Glutamatergic neuron (in vitro differentiated cells): ENCODE measurements at places on chromosomes 4 and X. TPM values are rescaled to one million over a fixed set of nuclear protein-coding genes. Genes with fewer than 3 reads are reported as not detected.

DNA sequence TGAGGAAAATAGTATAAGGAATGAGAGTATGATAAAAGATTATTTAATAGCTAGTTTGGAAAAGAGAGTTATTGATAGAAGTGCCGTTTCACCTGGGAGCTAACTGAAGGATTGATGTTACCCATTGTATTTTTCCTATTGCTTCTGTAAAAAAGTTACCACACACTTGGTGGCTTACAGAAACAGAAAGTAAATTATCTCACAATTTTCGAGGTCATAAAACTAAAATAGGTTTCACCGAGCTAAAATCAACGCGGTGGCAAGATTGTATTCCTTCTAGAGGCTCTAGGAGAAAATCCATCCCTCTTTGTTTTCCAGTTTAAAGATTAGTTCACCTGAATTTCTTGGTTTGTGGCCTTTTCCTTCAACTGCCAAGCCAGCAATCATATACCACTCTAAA lies 11.1 kb upstream of the TRAM1L1 start:
- no peak overlapping the region for H3K4me3 ChIP-seq
- no peaks in the 10 kb centered on the region for H3K36me3 ChIP-seq
- H3K27ac ChIP-seq = no peak overlapping the region
- peaks cover 4% of the 10 kb centered on the region for H3K4me1 ChIP-seq

The SPANXN4 gene
- not detected for total RNA-seq

The FGFBP2 gene
- total RNA-seq = not detected

- no peaks in the 10 kb centered on the region for H3K36me3 ChIP-seq
- no peak overlapping the region for H3K27ac ChIP-seq
- DNase-seq = no peak
- no peaks in the 10 kb centered on the region for H3K27me3 ChIP-seq
- peaks cover 8% of the 10 kb centered on the region for H3K4me1 ChIP-seq
- H3K4me3 ChIP-seq = no peak overlapping the region
These were observed 59.4 kb upstream of the PLAC1 start for GRCh38 chrX:134717698-134718097.

The DAPP1 gene
- not detected for total RNA-seq

The FGFR3 gene
- 11.3 TPM for total RNA-seq

DNA sequence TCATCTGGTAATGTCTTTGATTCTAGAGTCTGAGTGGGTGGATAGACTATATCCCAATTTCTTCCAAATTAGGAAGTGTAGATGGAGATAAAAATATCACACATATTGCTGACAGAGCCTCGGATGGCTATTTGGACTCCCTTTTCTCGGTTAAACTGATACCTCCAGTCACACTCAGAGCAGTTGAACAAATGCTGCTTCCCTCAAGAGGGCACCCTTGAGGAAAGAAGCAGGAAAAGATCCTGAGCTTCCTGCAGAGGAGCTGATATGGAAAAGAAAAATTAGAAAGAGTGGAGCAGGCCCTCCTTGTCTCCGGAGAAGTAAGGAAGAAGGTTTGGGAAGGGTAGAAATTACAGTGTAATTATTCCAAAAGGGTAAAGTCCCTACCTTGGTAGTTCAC lies 96.2 kb upstream of the CCSER1 start:
- peaks cover 18% of the 10 kb centered on the region for H3K4me1 ChIP-seq
- no peaks in the 10 kb centered on the region for H3K36me3 ChIP-seq
- H3K4me3 ChIP-seq = no peak overlapping the region
- no peak for DNase-seq
- no peaks in the 10 kb centered on the region for H3K27me3 ChIP-seq
- H3K27ac ChIP-seq = no peak overlapping the region

GRCh38 chr4:52844596-52844995 lies 17.5 kb upstream of the RASL11B start:
- peaks cover under 1% of the 10 kb centered on the region for H3K4me1 ChIP-seq
- H3K4me3 ChIP-seq = no peak overlapping the region
- H3K27ac ChIP-seq = no peak overlapping the region
- H3K27me3 ChIP-seq = peaks cover 2% of the 10 kb centered on the region
- no peak for DNase-seq

- H3K36me3 ChIP-seq = no peaks in the 10 kb centered on the region
- H3K4me1 ChIP-seq = peaks cover 13% of the 10 kb centered on the region
- H3K27me3 ChIP-seq = no peaks in the 10 kb centered on the region
- DNase-seq = no peak
- H3K4me3 ChIP-seq = no peak overlapping the region
These were observed 158.0 kb upstream of the PRDX4 start for GRCh38 chrX:23509256-23509655.

GRCh38 chr4:151564321-151564720 lies 155.3 kb downstream of the FHIP1A start:
- no peak overlapping the region for H3K27ac ChIP-seq
- H3K4me3 ChIP-seq = no peak overlapping the region
- no peaks in the 10 kb centered on the region for H3K27me3 ChIP-seq
- no peaks in the 10 kb centered on the region for H3K4me1 ChIP-seq

The FAM50A gene
- total RNA-seq = 125 TPM

The SASH3 gene
- not detected for total RNA-seq

The NDST3 gene
- total RNA-seq = 38.4 TPM

- H3K27me3 ChIP-seq = no peaks in the 10 kb centered on the region
- no peak overlapping the region for H3K27ac ChIP-seq
- no peak for DNase-seq
- no peak overlapping the region for H3K4me3 ChIP-seq
- peaks cover 1% of the 10 kb centered on the region for H3K4me1 ChIP-seq
These were observed 230.2 kb upstream of the AGTR2 start for GRCh38 chrX:115940348-115940747.

DNA sequence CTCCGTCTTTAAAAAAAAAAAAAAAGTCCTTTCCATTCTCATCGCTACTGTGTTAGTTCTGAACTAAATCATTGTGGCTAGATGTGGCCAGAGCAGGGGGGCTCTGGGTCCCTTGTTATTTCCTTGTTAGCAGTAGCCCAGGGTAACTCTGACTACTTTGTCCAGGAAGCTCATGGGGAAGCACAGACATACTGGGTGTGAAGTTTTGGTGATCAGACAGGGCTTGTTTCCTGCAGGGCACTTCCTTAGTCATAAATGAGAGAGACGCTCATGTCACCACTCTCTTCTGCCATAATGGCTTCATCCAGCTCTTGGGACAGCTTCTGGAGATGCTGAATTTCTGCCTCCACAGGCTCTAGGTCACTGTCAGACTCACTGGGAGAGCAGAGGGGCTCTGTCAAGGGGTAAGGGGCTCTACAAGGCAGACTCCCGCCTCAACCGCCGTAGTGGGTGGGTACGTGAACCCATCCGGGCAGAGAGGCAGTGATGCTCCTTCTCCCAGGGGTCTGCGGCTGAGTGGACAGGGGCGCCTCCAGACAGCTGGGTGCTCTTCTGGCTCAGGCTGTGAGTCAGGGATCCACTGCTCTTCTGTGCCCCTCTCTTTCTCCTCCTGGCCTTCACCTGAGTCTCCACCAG lies 12.9 kb downstream of the STIM2 start:
- no peak overlapping the region for H3K27ac ChIP-seq
- H3K4me3 ChIP-seq = no peak overlapping the region
- DNase-seq = no peak
- peaks cover 2% of the 10 kb centered on the region for H3K36me3 ChIP-seq
- H3K4me1 ChIP-seq = peaks cover 13% of the 10 kb centered on the region

DNA sequence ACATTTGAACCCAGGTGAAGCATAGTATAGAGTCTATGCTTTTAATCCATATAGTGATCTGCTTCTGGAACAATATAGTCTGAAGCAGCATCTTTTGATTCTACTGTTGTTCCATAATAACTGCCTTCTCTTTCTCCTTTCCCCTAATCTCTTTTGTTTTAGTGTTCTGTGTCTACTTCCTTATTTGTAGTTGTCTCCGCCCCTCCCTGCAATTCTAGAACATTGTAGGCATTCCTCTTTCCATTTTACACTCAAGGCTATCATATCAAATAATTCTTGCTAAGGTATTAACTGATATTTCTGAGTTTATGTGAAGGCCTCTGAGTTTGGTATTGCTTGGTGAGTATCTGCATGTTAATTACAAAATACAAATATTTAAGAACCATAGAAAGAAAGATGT lies 11.6 kb downstream of the BLTP1 start:
- H3K27ac ChIP-seq = no peak overlapping the region
- DNase-seq = no peak
- H3K27me3 ChIP-seq = no peaks in the 10 kb centered on the region
- H3K4me1 ChIP-seq = no peaks in the 10 kb centered on the region
- H3K4me3 ChIP-seq = no peak overlapping the region

DNA sequence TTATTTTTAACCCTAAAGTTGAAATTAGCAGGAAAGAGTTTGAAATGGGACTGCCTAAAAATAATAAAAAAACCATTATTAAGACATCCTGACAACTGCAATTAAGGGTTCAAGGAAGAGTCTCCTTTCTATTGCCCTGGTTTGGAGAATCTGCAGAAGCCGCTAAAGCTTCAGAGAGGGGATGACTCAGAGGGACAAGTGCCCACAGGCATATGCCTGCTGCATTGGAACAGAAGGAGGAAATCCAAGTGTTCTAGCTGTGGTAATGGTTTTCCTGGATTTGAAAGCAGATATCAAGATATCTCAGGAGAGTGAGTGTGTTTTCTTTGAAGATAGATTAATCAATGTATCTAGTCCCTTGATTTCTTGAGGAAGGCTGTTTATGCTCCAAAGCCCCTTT lies 235.1 kb upstream of the TAPT1 start:
- no peak overlapping the region for H3K4me3 ChIP-seq
- H3K4me1 ChIP-seq = peaks cover 2% of the 10 kb centered on the region
- H3K27me3 ChIP-seq = peaks cover 3% of the 10 kb centered on the region
- H3K36me3 ChIP-seq = no peaks in the 10 kb centered on the region
- no peak overlapping the region for H3K27ac ChIP-seq

The GPR82 gene
- total RNA-seq = not detected

GRCh38 chr4:102217345-102217744 lies 127.9 kb downstream of the SLC39A8 start:
- H3K4me1 ChIP-seq = peaks cover 4% of the 10 kb centered on the region
- H3K27me3 ChIP-seq = no peaks in the 10 kb centered on the region
- no peak for DNase-seq
- no peak overlapping the region for H3K4me3 ChIP-seq

The ZIC3 gene
- 0.69 TPM for total RNA-seq

- H3K27ac ChIP-seq = no peak overlapping the region
- H3K4me3 ChIP-seq = no peak overlapping the region
- no peak for DNase-seq
- H3K36me3 ChIP-seq = no peaks in the 10 kb centered on the region
- H3K4me1 ChIP-seq = no peaks in the 10 kb centered on the region
These were observed 125.7 kb downstream of the PALLD start for GRCh38 chr4:168622600-168622999.

DNA sequence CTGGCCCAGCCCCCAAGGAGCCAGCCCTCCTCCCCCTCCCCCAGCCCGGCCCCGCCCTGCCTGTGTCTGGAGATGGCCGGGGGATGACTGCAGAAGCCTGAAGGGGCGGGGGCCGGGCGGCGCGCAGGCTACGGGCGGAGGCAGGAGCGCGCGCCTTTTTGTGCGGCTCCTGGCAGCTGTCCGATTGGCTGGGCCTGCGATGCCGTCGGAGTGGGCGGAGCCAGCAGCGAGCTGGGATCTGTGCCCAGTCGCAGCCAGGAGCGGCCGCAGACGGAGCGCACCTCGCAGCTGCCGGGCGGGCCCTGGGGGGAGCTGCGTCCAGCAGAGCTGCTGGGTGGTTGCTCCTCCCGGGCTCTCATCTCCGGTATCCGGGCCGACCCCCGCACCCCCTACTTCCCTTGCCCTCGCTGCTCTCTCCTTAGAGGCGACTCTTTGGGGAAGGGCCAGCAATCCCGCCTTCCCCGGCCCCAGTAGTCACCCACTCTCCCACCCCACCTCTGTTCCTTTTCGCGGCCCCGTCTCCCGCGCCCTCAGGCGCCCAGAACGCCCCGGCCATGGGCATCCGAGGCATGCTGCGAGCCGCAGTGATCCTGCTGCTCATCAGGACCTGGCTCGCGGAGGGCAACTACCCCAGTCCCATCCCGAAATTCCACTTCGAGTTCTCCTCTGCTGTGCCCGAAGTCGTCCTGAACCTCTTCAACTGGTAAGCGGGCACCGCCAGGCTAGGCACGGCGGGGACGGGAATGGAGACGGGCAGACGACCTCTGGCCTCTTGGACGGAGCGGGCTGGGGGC lies at the start of gene GABRQ:
TSS of gene GABRQ (plus strand) at position 247 of the 794 bp plus-strand sequence. CDS start at position 555, 308 bp downstream.
- H3K4me3 ChIP-seq = peak within 1 kb of the TSS; percentile 78
- H3K27ac ChIP-seq = no peak within 1 kb of the TSS
- peak; percentile 83 for DNase-seq

DNA sequence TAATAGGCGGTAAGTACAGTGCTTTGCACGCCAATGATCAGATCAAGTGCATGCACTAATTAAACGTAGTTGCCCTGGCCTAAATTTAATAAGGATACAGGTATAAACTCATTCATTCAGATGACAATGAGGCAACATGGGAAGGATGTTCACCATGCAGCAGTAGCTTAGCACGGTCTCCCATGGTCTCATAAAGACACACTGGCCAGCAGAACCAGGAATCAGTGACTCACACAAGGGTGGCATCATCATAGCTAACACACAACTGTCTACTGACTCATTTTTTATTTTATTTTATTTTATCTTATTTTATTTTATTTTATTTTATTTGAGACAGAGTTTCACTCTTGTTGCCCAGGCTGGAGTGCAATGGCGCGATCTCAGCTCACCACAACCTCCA lies 42.7 kb downstream of the TMEM156 start:
- H3K4me3 ChIP-seq = no peak overlapping the region
- peaks cover 1% of the 10 kb centered on the region for H3K4me1 ChIP-seq

GRCh38 chr4:102543030-102543928 lies 42.1 kb downstream of the NFKB1 start:
- no peaks in the 10 kb centered on the region for H3K27me3 ChIP-seq
- H3K27ac ChIP-seq = no peak overlapping the region
- no peaks in the 10 kb centered on the region for H3K4me1 ChIP-seq
- no peaks in the 10 kb centered on the region for H3K36me3 ChIP-seq
- no peak overlapping the region for H3K4me3 ChIP-seq
- no peak for DNase-seq

DNA sequence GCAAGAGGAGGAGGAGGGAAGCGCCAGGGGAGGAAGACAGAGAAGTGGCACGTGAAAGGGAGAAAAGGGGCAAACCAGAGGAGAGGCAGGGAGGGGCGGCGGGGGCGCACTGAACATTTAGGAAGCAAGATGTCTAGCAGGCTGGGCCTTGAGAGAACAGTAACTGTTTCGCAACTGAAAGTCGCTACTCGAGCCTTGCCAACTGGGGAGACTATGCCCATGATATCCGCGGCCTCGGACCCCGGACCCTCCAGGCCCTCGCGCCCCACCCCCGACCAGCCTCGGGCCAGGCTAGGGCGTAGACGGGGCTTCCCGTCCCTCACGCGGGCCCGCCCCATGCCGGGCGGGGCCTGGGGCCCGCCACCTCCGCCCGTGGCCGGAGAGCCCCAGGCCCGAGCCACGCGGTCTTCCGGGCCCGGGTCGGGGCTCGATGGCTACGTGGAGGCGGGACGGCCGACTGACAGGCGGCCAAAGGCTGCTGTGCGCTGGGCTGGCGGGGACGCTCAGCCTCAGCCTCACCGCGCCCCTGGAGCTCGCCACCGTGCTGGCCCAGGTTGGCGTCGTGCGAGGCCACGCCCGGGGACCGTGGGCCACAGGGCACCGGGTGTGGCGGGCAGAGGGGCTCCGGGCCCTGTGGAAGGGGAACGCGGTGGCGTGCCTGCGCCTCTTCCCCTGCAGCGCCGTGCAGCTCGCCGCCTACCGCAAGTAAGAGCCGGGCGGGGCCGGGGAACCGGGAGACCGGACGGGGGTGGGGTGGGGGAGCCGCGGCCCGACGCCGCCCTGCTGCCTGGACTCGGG lies at the start of gene SLC25A43:
TSS of gene SLC25A43 (plus strand) at position 363 of the 798 bp plus-strand sequence. CDS start at position 431, 68 bp downstream.
- peaks cover 1% of the 10 kb centered on the region for H3K27me3 ChIP-seq
- no peaks in the 10 kb centered on the region for H3K4me1 ChIP-seq
- no peak within 1 kb of the TSS for H3K27ac ChIP-seq
- peak within 1 kb of the TSS; percentile 86 for H3K4me3 ChIP-seq
- H3K36me3 ChIP-seq = no peaks in the 10 kb centered on the region
- peak; percentile 23 for DNase-seq
